ENCODE measurements at places on chromosomes 3 and 15. TPM values are rescaled to one million over a fixed set of nuclear protein-coding genes. Genes with fewer than 3 reads are reported as not detected.

DNA sequence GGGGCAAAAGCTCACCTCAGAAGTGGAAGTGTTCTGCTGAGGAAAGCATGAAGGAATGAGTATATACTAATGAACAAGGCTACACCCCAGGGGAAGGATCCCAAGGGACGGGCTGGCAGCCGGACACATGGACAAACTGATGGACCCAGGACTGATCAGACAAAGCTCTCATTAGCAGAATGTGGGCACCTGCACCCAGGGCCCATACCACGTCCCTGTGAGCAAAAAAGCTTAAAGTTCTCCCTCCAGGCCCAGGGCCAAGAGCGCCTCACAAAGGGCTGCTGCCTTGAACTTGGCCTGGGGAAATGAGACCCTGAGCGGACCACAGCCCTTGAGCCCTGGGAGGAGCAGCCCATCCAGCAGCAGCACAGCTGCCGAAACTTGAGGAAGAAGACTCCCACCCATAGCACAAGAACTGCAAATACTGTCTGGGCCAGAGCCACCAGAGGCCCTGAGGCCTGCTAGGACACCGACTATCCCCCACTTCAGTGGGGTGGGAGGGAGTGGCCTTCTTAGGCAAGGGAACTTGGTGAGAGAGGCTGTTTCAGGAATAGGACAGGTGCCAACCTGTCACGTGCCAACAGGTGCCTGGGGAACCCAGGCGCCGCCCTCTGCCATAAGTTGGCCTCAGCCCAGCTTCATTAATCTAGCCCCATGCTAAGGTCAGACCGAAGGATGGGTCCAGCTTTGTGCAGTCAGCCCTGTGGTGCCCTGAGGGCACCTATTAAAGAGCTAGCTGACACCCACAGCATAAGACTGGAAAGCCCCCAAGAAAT, 2.3 kb upstream of the GMPPB start:
- no peak for ATAC-seq

DNA sequence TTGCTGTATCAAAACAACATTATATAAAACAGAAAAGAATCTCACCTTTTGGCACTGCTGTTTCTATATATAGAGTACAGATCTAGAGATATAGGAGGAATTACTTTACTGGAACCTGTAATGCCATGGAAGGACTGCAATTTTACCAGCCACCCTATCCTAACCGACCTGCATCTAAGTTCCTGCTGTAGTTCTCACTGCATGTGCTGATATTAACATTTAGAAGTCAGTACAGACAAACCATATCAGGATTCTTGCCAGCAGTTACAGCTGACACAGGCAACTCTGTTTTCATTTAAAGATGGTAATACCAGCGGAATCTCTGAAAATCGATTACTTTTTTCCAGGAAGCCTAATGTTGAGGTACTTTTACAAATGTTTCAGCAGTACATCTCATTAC, 73.4 kb upstream of the MYO5C start:
- ATAC-seq = no peak

The RASA2 gene
- 36.6 TPM for total RNA-seq

- ATAC-seq = no peak
Observed at GRCh38 chr15:93485438-93486327, 396.7 kb upstream of the RGMA start.

The MCTP2 gene
- total RNA-seq = 19.6 TPM

The TM4SF4 gene
- not detected for total RNA-seq

DNA sequence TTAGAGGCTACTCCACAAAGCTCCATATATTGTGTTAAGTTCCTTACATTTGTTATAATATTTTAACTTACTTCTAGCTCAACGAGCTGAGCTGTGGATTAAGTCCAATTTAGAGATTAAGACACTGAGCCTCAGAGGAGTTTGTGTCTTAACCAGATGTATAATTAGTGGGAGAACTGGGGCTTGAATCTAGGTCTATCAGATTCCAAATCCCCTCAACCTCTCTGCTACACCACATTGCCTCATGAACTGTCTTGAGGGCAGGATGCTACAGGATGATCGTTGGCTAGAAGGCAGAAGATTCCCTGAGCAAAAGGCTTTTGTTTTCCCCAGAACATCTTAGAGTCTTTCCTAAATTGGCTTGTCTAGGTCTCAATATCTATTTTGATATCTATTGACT, 890.8 kb downstream of the NAALADL2 start:
- ATAC-seq = no peak

The PBRM1 gene
- total RNA-seq = 88.4 TPM

The TMOD2 gene
- total RNA-seq = 3.8 TPM

DNA sequence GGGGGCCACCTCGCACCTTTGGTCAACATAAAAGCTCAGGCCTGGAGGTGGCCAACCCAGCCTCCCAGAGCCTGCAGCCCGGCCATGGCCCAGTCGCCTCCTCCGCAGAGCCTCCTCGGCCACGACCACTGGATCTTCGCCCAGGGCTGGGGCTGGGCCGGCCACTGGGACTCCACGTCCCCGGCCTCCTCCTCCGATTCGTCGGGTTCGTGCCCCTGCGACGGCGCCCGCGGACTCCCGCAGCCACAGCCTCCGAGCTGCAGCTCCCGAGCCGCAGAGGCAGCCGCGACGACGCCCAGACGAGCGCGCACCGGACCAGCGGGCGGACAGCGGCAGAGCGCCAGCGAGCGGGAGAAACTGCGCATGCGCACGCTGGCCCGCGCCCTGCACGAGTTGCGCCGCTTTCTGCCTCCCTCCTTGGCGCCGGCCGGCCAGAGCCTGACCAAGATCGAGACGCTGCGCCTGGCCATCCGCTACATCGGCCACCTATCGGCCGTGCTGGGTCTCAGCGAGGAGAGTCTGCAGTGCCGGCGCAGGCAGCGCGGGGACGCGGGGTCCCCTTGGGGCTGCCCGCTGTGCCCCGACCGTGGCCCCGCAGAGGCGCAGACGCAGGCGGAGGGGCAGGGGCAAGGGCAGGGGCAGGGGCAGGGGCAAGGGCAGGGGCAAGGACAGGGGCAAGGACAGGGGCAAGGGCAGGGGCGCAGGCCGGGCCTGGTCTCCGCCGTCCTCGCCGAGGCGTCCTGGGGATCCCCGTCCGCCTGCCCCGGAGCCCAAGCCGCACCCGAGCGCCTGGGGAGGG, at the start of gene MESP2:
MESP2 (plus strand) TSS at position 59 of the 799 bp plus-strand sequence; CDS start at position 85, 26 bp downstream.
- ATAC-seq = peak; percentile 49

GRCh38 chr15:68224546-68225250, 4.8 kb downstream of the CLN6 start:
- ATAC-seq = no peak

All from activated T-helper 17 cell treated with anti-CD3 and anti-CD28 coated beads, Interleukin-2, amount 50 U/mL, for 72 hours (primary cell).